ENCODE measurements at places on chromosomes 13 and 19.
A peak's percentile ranks its signal among the peaks of the same experiment; 100 is the strongest.

DNA sequence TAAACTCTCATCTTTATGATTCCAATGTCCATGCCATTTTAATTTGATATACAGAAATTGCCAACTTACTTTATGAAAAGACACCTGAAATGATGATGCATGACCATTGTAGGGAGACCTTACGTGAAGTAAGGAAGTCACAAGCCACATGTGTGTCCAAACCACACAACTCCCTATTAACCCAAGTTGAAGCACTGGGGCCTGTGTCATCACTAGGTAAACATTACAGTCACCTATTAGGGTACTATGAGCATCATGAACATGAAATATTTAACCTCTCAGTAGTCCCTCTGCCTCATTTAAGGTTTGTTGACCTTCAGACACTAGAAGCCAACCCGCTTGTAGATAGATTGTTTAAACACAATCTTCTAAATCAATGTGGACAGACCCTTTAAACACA, 576.9 kb downstream of the IRS2 start:
- DNase-seq = no peak

DNA sequence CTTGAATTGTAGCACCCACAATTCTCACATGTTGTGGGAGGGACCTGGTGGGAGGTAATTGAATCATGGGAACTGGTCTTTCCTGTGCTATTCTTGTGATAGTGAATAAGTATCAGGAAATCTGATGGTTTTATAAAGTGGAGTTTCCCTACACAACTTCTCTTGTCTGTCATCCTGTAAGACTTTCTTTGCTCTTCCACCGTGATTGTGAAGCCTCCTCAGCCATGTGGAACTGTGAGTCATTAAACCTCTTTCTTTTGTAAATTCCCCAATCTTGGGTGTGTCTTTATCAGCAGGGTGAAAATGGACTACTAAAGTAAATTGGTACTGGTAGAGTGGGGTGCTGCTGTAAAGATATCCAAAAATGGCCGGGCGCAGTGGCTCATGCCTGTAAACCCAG, 215.6 kb downstream of the LIG4 start:
- no peak for DNase-seq

DNA sequence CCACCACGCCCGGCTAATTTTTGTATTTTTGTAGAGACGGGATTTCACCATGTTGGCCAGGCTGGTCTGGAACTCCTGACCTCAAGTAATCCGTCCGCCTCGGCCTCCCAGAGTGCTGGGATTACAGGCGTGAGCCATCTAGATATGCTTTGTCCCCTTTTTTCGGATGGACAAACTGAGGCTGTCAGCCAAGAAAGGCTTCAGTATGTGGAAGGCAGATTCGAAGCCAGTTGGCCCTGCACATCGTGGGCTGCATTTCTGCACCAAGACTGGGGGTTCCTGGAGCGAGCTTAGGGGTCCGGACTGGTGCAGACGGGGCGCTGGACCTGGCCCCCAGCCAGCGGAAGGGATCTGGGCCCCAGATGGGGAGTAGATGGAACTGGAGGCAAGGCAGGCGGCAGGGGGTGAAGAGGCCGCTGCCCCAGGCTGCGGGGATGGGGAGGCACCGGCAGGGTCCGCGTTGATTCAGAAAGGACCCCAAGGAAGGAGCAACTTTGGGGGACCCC, 9.7 kb upstream of the JUND start:
- DNase-seq = no peak

DNA sequence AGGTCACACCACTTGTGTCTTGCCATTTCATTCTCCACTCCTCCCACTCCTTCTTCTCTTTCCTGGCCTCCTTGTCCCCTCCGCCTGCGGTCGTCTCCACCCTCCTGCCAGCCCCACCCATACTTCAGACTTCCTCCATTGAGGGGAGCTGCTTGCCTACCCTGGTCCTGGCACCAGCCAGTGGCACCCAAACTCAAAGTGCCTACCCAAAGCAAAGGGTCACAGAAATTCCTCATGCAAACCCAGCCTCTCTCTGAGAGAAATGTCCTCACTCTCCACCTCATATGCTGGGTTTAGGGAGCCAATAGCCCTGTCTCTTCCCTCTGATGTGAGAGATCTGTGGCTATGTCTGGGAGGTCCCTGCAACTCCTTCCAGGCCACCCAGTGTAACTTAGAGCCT, 109.6 kb downstream of the TEX26 start:
- DNase-seq = no peak

- no peak for DNase-seq
Observed at GRCh38 chr19:55877211-55877610, 40.9 kb downstream of the NLRP4 start.

DNA sequence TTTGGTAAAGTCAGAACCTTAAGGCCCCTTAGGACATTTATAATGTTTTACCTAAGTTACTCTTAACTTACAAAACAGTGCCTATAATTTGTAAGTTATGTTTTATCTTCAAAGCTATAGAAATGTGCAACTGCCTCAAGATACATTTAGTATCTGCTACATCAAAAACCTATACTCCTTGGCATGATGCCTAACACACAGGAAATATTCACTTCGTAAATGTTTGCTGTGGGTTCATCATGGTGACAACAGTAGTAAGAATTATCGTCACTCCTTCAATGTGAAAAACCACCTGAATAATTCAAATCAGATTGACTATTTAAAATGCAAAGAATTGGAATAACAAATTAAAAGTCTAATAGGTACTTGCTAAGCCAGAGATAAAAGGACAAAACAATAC, 184.1 kb downstream of the DIAPH3 start:
- DNase-seq = no peak

DNA sequence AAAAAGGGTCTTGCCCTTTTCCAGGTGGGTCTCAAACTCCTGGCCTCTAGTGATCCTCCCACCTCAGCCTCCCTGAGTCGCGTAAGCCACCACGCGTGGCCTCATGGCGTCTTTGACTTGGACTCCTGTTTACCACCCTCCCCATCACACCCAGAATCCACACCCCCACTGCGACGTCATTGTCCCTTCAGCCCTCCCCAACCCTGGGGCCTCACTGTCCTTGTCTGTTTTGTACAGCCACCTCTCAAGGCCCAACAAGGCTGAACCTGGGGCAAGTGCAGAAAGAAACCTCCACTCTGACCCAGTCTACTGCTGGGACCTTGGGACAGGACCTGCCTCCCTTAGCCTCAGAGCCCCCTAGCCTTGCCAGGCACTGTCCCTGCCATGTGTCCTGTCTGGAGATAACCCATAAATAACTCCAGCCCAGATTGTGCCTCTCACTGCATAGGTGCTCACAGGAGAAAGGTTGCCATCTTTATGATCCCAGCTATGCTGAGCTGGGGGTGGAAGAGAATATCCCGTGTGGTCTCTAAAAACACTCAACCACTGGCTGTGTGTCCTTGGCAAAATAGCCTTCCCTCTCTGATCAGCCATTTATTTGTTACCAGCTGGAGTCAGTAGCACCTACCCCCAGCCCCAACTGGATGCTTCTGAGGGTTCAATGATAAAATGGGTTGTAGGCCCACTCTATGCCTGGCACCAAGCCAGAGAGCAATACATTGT, 1.8 kb upstream of the IFI30 start:
- no peak for DNase-seq

DNA sequence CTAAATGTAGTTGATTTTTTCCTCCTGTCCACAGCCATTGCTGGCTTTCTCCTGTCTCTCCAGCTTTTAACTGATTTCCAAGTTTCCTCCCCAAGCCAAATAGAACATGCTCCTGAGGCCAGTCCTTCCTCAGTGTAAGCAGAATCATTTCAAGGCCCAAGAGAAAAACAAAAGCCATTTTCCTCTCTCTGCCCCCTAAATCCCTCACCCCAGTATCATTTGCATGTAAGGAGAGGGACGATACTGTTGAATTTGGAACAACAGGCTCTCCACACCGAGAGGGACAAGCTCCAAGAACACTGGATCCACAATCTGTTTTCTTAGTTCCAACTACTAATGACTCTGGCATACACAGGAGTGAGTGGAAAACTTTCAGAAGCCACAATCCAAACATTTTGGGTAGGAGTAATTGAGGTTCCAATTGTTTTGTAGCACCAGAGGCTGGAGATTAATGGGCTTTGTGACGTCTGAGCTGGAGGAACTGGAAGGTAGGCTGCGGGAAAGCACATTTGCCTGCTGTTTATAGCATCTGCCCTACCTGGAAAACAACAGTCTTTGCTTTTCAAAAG, 156.8 kb downstream of the FLT1 start:
- no peak for DNase-seq

DNA sequence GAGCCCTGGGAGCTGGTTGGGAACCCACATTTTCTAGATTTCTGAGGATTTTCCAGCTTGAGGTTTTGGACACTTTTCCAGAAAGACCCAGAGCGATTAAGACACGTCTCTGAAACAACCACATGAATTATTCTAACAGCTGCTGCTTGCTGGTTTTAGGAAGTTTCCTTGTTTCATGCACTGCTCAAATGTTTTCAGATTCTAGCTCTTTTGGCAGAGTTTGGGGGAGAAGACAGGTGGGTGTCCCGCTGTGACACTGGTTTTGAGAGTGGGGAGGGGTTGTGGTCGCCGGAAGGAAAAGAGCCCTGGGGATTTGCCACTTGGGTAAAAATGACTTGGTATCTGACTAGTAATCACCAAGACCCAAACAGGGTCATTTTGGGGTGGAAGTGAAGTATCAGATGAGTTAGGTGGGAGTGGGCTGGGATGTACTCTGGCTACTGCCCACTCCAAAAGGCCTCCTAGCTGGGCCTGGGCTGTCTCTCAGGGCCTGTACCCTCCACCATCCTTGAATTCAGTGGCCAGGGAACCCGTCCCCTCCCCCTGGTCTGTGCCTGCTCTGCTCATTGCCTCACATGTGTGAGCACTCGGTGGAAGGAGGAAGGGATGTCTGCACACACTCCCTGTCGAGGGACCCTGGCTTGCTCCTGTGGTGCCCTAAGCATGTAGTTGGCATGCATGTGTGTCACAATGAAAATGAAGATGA, 13.2 kb downstream of the GATAD2A start:
- DNase-seq = no peak

GRCh38 chr13:52847682-52848432, 583 bp downstream of the PCDH8 start:
- DNase-seq = no peak

DNA sequence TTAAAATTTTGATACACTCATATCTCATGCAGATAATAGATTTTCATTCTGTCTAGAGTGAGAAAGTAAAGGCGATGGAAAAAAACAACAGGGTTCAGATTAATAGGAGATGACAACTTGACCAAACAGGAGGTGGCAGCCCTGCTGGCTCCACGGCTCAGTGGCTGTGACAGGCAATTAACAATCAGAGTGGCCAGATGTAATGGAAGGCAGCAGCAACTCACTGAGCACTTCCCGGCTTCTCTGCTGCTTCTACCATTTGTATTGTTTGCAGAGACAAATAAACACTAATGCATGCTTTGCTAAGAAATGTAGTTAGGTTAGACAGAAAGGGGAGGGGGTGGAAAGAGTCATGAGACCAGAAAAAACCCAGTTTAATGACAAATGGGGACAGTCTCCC, 473.0 kb upstream of the SLC10A2 start:
- no peak for DNase-seq

GRCh38 chr13:111906306-111906705, 160.6 kb upstream of the SOX1 start:
- no peak for DNase-seq

DNA sequence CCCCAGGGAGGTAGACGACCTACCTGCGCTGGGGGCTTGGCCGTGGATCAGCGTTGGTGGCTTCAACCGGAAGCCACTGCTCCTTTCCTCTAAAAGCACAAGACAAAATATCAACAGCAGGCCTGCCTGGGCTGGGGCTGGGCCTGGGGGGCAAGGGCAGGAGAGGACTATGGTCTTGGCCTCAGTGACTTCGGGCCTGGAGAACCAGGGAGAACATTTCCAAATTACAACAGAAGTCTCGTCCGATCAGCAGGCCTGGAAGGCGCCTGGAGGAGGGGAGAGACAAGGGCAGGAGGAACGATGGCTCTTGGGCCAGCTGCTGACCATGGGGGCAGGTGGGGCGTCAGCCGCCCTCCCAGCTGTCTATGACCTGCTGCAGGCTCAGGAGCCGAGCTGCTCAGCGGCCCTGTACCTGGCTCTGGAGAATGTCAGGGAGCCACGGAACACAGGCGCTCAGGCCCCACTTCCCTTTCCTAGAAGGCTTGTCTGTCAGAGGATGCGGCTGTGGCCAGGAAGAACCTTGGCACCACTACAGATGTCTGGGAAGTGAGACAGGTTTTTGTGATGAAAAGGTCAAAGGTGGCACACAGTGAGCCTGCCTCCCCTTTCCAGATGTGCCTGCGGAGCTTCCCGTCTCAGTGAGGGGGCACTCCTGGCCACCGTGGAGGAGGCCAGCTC, 19.5 kb downstream of the CAPS start:
- no peak for DNase-seq

- no peak for DNase-seq
Observed at GRCh38 chr13:111948811-111949210, 118.1 kb upstream of the SOX1 start.

DNA sequence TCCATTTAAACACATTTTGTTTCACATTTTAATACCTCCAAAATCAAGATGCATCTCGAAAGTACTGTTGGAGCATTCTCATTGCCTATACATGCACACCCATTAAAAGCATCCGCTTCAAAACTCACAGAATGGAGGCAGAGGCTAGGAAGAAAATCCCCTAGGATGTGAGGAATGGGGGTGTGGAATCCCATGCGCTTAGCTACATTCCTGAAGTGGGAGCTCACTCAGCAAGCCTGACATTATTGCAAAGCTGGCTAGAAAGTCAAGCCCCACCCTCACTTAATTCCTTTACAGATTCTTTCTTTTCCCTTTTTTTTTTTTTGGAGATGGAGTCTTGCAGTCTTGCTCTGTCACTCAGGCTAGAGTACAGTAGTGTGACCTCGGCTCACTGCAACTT, 4.6 kb upstream of the FAM32A start:
- peak; percentile 91 for DNase-seq

DNA sequence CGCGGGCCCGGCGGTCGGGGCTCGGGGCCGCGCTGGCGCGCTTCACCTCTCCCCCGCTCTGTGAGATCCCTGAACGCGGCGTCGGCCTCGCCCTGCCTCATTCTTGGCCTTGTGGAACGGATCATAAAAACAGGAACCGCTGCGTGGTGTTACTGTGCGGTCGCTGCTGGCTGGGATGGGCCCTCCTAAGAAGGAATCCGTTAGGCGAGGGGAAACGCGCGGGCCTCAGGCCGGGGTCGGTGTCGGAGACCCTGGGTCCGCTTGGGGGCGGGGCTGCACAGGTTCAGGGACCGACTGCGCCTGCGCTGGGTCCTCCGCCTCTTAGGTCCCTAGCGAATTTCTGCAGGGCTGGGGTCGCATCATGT, 381 bp downstream of the CKAP2 start:
- peak; percentile 61 for DNase-seq

- peak; percentile 9 for DNase-seq
Observed at GRCh38 chr13:22505489-22505888, 675.3 kb upstream of the SGCG start.

DNA sequence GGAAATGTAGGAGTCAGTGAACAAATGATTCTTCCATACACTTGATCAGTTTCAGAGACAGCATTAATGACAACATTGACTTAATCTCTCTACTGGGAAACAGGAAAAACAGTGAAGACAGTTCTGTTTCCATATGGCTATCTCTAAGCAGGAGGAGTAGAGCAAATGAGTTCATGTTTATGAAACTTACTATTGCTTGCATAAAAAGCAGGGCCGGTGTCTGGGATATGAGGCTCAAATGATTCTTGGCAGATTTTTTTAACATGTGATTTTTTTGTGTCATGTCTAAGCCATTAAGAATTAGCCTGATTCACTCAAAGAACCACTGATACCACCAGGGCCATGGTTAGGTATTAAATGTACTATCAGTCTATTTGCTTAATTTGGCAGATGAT, 141.9 kb downstream of the SLC7A1 start:
- peak; percentile 37 for DNase-seq

GRCh38 chr19:32599736-32600157, 18.8 kb downstream of the PDCD5 start:
- DNase-seq = peak; percentile 48

Data from fibroblast of skin of right quadriceps (primary cell).